Epithelial cell of alveolus of lung (primary cell): ENCODE measurements at places on chromosomes 5 and 9. TPM values are rescaled to one million over a fixed set of nuclear protein-coding genes. Genes with fewer than 3 reads are reported as not detected.

The GARIN3 gene
- not detected in 2 replicates for total RNA-seq

The CCNI2 gene
- total RNA-seq: under 0.01 TPM in 1 of 2 replicates, not detected in the other

The BRINP1 gene
- 0.48 TPM in 1 of 2 replicates, not detected in the other for total RNA-seq

The SLC6A18 gene
- total RNA-seq: not detected in 2 replicates
